ENCODE measurements at places on chromosomes 12 and 14.
A peak's percentile ranks its signal among the peaks of the same experiment; 100 is the strongest.

DNA sequence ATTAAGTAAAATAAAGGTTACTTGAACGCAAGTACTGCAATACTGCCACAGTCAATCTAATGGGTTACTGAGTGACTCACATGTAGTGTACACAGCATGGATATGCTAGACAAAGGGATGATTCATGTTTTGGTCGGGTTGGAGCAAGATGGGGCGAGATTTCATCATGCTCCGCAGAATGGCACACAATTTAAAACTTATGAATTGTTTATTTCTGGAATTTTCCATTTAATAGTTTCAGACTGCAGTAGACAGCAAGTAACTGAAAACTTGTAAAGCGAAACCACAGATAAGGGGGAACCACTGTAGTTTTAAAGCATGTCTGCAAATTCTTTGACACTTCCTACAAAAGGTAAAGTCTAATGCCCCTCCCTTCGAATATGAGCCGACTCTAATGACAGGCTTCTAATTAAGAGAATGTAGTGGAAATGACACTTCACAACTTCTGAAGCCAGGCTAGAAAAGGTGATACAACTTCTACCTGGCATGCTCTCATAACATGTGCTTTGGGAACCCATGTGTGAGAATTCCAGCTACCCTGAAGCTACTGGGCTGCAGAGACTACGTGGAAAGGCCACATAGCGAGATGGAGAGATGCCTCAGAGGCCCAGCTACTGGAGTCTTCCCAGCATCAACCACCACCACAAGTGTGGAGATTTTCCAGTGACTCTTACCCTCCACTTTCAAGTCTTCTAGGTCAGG lies 13.9 kb upstream of the TCP11L2 start:
- peak; percentile 82 for DNase-seq

GRCh38 chr12:131242741-131243496 lies 289.2 kb downstream of the ADGRD1 start:
- DNase-seq: peak; percentile 38

DNA sequence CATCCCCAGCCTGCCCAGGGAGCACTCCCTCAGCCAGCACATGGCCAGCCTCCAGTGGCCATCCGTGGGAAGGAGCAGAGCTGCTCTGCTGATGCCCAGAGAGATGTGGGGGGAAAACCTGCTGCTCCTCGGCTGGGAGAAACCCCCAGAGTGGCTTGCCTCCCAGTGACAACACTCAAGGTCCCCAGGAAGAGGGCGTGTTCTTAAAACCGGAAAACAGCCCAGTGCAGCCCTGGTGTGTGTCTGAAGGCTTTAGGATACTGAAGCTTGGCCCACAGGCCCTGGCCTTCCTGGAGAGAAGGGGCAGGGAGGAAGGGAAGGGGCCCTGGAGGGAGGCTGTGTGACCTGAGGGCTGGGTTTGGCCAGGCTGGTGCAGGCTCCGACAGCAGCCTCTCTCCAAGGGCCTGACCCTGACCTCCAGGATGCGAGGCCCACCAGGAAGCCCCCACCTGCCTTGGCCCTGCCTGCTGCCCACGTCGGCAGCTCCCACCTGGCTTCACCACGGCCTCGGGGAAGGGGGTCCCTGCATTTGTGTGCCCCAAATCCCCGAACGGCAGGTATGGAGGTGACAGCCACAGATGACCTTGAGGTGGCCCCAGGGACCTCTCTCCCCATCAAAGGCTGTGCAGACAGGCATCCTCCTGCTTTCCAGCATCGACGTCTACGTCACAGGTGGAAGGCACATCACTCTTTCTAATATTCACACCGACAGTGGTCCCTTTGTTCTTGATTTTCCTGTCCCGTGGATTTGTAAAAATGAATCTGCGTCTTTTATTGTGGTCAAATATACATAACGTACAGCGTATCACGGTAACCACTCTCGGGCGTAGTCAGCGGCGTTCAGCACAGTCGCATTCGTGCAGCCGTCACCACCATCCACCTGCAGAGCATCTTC lies 190.0 kb upstream of the C14orf180 start:
- no peak for DNase-seq

GRCh38 chr12:127619869-127620734 lies 646.9 kb upstream of the TMEM132C start:
- no peak for DNase-seq

DNA sequence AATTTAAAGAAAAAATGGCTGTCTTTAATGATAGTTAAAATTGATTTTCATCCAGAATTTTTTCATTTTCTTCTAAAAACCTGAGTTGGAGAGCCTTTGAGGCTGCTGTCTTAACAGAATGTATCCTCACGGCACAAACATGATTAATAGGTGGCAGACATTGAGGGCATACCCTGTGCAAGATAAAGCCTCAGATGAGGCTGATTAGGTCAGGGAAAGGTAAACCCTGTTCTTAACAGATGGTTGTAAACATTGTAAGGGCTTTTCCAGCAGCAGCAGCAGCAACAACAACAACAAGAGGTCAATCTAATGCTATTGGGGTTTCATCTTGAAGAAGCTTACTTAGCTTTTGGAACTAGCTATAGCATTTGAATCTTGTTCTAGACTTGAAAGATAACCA lies 17.4 kb downstream of the GNG2 start:
- DNase-seq: no peak
